ENCODE measurements at places on chromosomes 5 and 9.

DNA sequence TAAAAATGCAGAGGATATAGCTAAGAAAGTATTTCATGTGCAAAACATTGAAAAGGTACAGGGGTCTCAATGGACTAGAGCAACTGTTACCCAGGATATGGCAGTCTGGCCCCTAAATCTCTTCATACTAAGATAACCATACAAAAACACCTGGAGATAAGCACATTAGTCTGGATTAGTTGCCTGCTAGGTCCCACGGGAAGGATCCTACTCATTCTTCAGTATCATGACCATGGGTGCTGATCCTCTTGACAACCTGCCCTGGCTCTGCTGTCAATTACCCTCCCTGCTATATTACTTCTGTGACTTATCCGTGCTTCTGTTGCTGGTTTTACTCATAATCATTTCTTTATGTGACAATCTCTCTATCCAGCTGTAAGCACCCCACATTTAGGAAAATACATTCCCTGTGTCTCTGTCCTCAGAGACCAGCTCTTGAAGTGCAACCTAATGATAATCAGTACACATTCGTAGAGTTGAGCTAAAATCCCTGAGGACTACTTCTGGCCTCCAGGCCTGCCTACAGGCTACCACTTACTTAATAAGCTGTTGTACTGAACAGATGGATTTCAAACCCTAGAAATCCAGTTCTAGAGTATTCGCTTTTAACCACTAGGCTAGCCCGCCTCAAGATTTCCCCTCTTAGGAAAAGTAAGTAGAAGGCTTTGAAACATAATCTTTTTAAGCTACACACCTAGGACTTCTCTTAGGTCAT lies 190.5 kb upstream of the OR13F1 start:
- no peak for DNase-seq

- DNase-seq, result no peak
These were observed 179.8 kb downstream of the ROR2 start for GRCh38 chr9:91770229-91770628.

DNA sequence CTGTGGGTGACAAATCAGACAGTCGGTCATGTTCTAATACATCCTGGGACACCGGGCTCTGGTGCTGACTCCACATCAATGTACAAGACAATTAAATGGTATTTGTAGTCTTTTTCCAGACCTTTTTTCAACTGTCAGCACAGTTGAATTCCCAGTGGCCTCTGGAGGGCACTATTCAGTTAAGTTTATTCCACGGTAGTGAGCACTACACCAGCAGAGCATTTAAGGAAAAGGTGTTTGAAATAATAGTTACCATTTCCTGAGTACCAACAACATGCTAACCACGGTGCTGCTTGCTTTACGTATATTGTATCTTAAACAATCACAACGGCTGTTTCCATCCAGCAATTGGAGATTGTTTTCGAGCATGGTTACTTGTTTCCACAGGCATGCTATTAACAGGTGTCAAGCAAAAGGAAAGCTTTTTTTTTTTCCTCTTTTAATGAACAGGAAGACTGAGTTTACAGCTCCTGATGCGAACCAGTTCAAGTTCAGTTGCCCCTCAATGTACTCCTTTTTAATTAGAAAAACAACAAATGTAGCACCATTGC lies 186.7 kb downstream of the PDZD2 start:
- no peak for DNase-seq

- DNase-seq, result no peak
These were observed 146.0 kb downstream of the CACNA1B start for GRCh38 chr9:138023394-138024124.

- no peak for DNase-seq
These were observed 46.5 kb downstream of the AUH start for GRCh38 chr9:91315191-91315590.

DNA sequence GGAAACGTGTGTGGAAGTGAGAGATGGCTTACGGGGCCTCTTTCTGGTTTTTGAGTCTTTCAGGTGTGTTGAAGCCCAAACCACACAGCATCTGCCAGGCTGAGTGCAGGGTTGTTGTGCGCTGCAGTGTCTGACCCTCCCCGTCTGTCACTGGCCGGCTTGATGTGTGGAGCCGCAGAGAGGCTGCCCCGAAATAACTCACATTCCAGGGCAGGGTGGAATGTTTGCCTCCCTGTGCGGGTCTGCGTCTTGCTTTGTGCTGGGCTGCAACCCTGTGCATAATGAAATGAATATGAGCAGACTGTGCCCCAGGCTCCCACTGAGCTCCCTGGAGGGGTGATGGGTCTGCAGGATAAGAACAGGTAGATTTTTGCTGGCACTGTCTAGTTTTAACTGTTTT lies 9.9 kb upstream of the PLEKHG4B start:
- DNase-seq, result no peak

DNA sequence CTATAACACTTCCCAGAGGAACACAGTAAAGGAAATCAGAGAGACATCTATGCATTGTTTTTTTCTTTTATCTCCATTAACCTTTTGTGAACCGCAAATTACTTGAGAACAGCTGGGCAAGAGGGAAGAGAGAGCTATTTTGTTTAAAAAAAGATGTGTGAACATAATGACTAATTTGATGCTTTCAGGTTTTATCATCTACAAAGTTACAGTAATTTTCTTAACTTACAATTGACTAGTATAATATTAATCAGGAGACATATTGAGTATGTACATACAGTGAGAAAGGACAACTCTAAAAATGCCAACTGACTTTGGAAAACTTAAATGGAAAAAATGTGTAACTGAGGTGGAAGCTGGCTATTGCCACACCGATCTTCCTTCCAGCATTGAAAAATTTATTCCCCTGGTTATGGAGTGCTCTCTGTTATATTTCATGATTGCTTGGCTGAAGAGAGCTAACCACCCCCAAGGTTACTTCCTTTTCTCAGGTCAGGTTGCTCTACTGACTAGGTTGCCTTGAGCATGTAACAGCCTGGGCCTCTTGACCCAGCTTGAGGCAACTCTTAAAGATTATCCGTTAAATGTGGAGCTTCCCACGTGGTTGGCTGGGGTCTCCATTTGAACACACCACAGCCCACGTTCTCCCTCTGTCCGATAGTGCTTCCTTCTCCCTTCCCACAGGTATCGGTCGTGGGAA lies 62.6 kb upstream of the C6 start:
- no peak for DNase-seq

DNA sequence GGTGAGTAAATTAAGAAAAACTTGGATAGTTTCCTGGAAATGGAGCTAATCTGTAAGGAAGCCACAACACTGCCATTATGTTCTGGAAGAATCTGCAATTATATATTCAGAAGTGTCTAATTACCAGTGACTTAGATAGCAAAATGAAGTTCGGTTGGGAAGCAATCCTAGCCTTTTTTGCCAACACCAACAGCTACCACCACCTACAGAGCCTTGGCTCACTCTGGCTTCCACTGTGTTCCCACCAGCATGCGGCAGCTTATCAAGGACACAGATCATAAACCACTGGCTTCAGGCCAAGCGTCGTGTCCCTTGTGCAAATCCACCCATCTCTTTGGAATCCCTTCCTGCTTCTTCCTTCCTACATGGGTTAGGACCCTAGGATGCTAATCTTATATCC lies 118.0 kb upstream of the PCA3 start:
- DNase-seq, result no peak

- DNase-seq, result no peak
These were observed 174.9 kb upstream of the PAPPA start for GRCh38 chr9:115978659-115979096.

- DNase-seq, result no peak
These were observed 40.8 kb upstream of the CLK4 start for GRCh38 chr5:178667688-178668087.

DNA sequence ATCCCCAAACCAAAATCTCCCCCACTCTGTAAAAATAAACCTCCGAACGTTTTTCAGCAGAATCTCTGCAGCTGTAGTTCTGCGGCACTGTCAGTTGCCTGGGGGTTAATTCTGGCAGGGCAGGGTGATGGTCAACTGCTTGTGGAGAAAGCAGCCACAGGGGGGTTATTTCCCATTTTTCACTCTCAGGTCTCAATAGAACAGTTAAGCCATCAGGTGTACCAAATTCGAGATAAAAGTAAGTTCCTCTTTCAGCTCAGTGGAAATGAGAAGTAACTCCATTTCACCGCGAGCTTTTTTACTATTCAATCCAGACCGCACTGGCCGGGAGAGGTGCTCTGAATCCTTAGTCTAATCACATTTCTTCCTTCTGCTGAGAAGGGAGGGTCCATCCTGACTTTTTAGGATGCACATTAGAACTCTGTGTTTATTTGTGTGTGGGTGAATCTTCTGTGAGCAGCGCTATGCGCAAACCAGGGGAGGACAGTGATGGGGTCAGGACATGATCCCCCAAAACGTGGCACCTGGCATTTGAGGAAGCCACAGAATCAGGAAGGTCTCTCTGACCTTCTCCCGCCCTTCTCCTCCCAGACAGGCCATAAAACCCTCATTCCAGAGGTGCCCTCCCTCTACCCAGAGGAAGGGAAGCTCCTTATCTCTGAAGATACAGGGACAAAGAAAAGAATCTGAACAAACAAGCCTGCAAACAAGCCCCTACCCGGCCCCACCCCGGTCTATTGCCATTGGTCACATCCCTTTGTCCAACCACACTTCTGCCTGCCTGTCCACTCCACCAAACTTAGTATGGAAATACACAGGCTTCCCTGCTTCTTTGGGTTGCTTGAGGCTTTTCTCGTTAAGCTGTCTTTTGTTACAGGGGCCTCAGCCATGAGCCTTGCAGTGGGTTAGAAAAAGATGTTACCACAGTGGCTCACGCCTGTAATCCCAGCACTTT lies 229.0 kb downstream of the ROR2 start:
- no peak for DNase-seq

DNA sequence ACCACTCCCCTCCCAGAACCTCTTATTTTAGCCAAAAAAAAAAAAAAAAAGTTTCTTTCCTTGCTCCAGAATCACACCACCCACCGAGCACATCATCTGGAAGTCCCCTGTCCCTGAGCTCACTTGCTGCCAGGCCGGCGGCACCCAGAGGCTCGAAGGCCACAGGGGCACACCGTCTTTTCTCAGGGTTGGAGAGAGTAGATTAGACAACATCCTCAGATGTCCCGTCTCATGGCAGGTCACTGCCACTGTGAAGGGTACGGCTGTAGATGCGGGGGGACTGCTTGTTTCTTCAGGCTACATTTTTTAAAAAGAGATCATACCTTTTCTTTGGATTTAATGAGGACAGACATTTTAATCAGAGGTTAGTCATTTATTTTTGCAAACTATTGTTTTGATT lies 109.0 kb downstream of the MVB12B start:
- no peak for DNase-seq

GRCh38 chr5:42720251-42720650 lies 36.4 kb upstream of the CCDC152 start:
- DNase-seq, result no peak

DNA sequence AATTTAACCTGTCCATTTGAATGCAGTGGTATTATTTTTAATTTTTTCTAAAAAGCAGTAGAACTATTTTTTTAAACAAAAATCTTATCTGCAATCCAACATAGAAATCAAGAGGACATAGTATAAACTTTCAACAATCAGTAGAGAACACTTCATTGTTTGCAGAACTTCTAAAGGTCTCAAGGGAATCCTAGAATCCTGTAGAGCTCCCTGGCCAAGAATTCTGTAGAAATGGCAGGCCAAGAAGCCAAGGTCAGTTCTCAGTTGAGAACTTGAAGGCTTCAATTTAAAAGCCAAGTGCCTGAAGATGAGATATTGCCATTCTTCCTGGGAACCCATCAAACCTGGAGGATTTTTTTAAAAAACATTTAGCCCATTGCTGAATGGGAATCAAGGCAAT lies 199.2 kb upstream of the KLF4 start:
- no peak for DNase-seq

GRCh38 chr9:135480071-135480939 lies 723 bp downstream of the PPP1R26 start:
- no peak for DNase-seq

GRCh38 chr9:108551030-108551841 lies 304.6 kb downstream of the ACTL7B start:
- no peak for DNase-seq

DNA sequence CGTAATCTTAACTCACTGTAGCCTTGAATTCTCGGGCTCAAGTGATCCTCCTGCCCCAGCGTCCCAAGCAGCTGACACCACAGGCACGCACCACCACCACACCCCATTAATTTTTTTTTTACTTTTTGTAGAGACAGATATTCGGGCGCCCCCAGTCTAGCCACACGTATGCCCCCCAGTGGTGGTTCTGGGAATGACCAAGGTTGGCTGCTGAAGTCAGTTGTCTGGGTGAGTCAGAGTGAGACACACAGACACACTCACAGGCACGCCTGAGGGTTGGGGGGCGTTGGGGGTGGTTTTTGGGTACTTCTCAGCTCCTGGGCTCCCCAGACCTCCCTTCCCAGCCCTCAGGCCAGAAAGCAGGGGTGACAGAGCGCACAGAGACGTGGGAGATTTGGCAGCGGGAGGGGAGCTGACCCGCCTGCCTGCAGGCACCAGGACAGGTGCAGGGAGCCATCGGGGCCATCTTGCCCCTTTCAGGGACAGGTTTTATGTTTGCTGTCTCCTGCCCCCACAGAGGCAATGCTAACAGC lies 4.2 kb upstream of the ENTPD8 start:
- peak; percentile 65 for DNase-seq

- no peak for DNase-seq
These were observed 116.2 kb downstream of the PRELID2 start for GRCh38 chr5:145718956-145719355.

- no peak for DNase-seq
These were observed 4.4 kb upstream of the OTULINL start for GRCh38 chr5:14577079-14577725.

- no peak for DNase-seq
These were observed 103.5 kb downstream of the RNF180 start for GRCh38 chr5:64269164-64269563.

DNA sequence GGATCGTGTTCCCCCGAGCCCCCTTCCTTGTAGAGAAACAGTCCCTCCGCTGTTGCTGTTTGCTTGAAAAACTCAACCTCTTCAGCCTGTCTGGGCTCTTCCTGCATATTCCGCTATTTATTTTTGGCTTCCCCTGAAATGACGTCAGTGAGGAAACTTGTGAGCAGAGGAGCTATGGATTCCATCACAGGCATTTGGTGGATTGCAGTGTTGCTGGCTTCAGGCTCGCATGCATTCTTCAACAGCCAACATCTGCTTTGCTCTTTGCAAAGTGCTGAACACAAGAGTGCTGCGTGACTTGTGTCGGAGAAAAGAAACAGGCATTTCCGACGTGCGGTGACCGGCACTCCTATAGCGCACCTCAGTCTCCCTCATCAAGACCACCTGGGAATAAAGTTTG lies 232.7 kb downstream of the RFK start:
- DNase-seq, result no peak
